ENCODE measurements at places on chromosomes 12 and 14. TPM values are rescaled to one million over a fixed set of nuclear protein-coding genes. Genes with fewer than 3 reads are reported as not detected.

The NEUROD4 gene
- polyA plus RNA-seq: 0.01 TPM

The STON2 gene
- 14.6 TPM for polyA plus RNA-seq

GRCh38 chr12:103769240-103769945 lies 71.6 kb downstream of the NT5DC3 start:
- no peaks in the 10 kb centered on the region for H3K27me3 ChIP-seq
- DNase-seq: no peak
- no peak overlapping the region for H3K4me3 ChIP-seq
- no peaks in the 10 kb centered on the region for H3K4me1 ChIP-seq
- H3K36me3 ChIP-seq: peaks cover 9% of the 10 kb centered on the region
- H3K27ac ChIP-seq: no peak overlapping the region

DNA sequence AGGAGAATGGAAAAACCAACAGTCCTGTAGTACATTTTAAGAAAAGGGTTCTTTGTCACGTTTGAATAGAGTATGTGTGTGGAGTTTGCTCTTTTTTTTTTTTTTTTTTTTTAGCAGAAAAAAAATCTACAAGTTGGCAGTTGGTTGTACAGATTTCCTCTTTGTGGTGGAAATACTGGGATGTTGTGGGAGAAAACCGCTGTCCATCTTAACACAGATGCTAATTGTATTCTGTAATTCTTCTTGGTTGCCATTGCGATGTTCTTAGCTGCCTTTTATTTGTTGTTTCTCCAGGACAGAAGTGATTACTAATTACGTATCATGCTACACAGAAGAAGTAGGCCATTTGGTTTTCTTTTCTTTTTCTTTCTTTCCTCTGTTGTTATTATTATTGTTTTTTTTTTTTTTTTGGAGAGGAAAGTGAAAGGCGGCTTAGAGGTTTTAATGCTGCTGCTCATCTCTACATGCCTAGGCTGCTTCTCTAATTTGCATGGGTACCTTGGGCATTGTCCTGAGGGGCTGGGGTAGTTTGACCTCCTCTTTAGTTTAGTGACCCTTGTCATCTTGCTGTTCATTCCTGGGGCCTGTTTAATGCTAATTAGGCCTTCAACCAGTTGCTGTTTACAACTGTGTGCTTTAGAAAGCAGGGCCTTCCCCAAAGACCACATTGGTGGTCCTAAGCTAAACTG lies 94.7 kb downstream of the TMTC2 start:
- no peaks in the 10 kb centered on the region for H3K4me1 ChIP-seq
- no peak for DNase-seq
- H3K36me3 ChIP-seq: no peaks in the 10 kb centered on the region
- no peaks in the 10 kb centered on the region for H3K27me3 ChIP-seq
- no peak overlapping the region for H3K27ac ChIP-seq

- no peak for DNase-seq
- no peaks in the 10 kb centered on the region for H3K4me1 ChIP-seq
- H3K27me3 ChIP-seq: no peaks in the 10 kb centered on the region
- no peak overlapping the region for H3K4me3 ChIP-seq
- no peaks in the 10 kb centered on the region for H3K36me3 ChIP-seq
- no peak overlapping the region for H3K27ac ChIP-seq
Observed at GRCh38 chr12:69524755-69525469, 54.7 kb downstream of the FRS2 start.

DNA sequence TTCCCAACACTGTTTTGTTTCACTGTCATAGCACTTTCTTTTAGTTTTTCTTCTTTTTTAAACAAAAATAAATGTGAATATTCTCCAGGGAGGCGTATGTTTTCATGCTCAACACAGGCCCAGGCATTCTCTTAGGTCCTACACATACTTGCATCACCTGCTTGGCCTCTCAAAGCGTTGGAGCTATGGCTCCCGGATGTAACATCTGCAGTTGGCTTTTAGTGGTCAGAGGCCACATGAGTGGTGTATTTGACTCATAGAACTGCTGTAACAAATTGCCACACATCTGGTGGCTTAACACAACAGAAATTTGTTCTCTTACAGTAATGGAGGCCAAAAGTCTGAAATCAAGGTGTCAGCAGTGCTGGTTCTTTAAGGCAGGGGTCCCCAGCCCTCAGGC lies 44.6 kb upstream of the VRK1 start:
- H3K27me3 ChIP-seq: peaks cover 5% of the 10 kb centered on the region
- H3K4me1 ChIP-seq: no peaks in the 10 kb centered on the region
- no peaks in the 10 kb centered on the region for H3K36me3 ChIP-seq
- no peak for DNase-seq

DNA sequence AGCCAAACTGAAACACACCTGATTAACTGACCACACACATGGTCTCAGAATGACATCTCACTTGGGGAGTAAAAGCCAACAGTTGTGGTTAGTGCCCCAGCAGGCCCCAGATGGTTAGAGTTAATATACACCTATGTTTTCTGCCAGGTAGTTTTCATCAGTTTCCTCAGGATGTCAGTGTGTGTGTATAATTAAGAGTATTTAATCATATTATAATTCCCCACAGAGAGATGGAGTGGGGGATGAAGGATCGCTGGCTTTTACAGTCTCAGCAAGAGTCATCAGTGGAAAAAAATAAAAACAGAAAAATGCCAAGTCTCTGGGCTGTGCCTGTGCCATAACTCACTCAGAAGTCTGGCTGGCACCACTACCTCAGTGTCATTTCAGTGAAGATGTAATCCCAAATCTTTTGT lies 412.5 kb downstream of the ZFP36L1 start:
- no peaks in the 10 kb centered on the region for H3K36me3 ChIP-seq
- H3K4me1 ChIP-seq: peaks cover 14% of the 10 kb centered on the region
- DNase-seq: no peak
- no peak overlapping the region for H3K4me3 ChIP-seq
- H3K27ac ChIP-seq: no peak overlapping the region
